Stimulated activated CD4-positive, alpha-beta T cell treated with anti-CD3 and anti-CD28 coated beads, Interleukin-15, amount 100 ng/mL, for 24 hours (primary cell): ENCODE measurements at places on chromosomes 5 and 9.

GRCh38 chr5:174187001-174187400, 141.5 kb downstream of the NSG2 start:
- DNase-seq = no peak

- DNase-seq = no peak
Observed at GRCh38 chr9:99859243-99859980, 37.7 kb downstream of the NR4A3 start.

- DNase-seq = no peak
Observed at GRCh38 chr9:132775720-132776119, 102.4 kb downstream of the AK8 start.

DNA sequence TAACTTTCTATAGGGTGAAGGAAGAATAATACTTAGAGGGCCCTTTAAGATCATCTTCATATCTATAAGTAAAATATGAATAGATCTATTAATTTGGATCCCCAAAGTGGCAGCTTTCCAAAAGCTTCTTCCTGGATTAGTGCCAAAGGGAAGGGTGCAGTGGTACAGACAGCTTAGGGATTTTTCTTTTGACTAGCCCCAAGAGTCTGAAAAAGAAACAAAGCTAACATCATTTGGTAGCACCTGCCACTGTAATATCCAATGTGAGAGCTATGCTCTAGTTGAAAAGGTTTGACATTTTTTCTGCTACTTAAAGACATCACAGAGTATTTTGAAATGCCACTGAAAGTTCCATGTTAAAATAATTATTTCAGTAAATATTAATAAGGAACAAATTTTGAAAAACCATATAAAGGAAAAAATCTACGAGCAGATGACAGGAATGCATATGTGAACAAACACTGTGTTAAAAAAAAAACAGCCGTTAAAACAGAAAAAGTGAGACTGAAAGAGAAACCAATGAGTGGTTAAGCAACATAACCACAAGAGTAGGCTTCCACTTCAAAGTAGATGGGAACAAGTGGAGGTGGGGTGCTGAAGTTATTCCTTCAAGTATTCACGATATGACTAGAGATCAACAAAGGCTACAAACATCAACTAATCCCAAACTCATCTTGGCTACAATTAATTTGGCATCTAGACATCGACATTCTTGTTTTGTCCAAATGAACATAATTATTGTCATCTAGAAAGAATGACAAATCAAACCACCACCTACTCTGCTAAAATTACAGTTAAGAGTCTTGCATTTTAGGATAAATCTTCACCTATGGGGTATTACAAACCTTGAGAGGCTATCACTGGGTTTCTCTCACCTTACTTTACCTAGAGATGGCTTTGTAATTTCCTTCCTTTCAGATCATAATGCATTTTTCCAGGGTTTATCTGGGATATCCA, 137.5 kb downstream of the CPLANE1 start:
- DNase-seq = peak; percentile 29

- DNase-seq = no peak
Observed at GRCh38 chr9:87795178-87795577, 69.3 kb downstream of the CTSL start.
